T follicular helper cell (primary cell): ENCODE measurements at places on chromosomes 6 and 20.

GRCh38 chr6:109073344-109074132 is 21.1 kb downstream of the SESN1 start:
- peak; percentile 38 for DNase-seq

DNA sequence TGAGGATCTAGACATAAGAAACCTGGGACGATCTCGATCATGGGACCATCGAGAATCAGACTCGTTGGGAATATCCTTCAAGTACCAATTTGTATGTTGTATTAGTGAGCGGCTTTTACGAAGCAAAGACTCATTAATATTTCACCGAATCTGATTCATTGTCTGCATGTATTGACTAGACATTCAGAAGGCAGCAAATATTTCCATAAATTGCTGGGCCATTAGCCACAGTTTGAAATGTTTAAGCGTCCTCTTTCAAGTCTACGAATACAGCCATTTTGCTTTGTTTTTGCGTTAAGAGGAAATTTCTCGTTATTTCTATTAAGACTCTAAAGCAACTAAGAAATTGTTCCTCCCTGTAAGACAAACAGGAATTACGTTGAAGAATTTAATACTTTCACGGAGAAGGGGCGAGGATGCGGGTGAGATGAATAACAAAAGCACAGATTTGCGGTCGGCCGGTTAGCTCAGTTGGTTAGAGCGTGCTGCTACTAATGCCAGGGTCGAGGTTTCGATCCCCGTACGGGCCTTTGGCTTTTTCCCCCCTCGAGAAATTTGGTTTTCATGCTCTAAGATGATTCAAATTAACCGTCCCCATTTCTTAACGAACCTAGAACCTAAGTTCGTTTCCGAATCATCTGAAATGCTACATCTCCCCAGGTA is 18.5 kb downstream of the POM121L2 start:
- DNase-seq = no peak

DNA sequence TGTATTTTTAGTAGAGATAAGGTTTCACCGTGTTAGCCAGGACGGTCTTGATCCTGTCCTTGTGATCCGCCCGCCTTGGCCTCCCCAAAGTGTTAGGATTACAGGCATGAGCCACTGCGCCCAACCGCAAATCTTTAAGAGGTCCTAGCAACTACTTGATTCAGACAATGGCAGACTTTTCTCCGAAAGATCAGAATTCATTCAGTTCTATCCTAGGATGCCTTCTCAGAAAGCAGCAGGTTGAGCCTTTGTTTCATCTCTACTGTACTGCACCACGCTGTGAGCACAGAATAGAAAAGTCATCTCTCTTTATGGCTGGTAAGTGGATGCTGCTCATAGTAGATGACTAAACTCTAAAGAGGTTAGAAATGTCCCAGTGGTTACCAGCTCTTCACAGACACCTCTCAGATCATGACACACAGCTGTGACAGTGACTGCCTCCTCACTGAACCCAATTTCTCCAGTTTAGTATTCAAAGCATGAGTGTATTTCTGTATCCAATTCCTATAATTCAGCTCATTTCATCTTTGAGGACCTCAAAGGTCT is 6.0 kb upstream of the HSF2 start:
- no peak for DNase-seq

DNA sequence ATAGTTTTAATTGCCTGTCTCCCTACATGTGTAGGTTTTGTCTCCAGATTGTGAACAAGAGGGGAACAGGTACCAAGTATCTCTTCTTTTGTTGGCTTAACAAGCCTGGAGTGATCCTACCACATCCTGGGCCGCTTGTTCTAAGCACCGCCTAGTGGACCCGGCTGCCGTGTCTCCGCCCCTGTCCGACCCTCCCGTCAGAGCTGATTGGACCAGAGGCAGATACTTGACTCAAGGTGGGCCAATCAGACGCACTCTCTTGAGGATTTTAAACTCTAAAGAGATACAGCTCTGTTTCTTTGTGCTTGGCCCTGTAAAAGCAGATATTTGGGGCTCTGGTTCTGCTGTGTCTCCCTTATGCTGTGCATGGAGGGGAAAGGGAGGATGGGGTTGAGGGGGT is 68.2 kb downstream of the PRDM1 start:
- no peak for DNase-seq

- no peak for DNase-seq
Observed at GRCh38 chr6:93972791-93973190, 553.4 kb upstream of the EPHA7 start.

GRCh38 chr6:18326980-18327379 is 60.2 kb upstream of the RNF144B start:
- DNase-seq = no peak

DNA sequence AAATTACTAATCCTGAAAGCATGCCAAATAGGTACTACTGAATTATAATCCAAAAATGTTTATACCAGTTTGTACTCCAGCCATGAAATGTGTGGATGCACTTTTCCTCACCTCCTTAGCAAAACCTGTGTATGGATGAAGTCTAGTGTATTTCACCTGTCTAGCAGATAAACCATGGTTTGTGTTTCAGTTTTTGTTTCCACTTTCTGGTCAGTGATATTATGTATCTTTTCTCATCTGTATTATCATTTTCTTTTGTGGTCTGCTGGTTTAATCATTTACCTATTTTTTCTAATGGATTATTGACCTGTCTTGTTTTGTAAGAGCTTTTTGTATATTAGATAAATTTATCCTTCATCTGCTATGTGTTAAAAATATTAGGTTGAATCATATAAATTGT is 41.0 kb upstream of the TMEM217 start:
- DNase-seq = no peak

- no peak for DNase-seq
Observed at GRCh38 chr6:157551041-157551832, 170.2 kb downstream of the ZDHHC14 start.

DNA sequence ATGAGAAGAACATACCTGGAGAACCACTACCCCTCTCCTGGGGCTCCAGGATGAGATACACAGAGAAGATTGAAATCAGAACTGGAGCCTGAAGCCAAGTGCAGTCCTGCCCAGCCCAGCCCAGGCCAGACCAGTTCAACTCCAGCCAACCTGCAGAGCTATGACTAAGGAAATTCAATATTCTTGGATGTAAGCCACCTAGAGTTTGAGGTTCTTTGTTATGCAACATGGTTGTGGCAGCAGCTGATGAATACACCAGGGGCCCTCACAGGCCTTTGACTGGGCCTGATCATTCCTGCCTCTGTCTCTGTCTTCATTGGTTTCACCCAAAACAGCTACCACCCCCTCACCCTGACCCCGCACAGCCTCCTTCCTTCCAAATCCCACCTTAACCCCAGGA is 167.8 kb downstream of the LRFN2 start:
- DNase-seq = no peak

DNA sequence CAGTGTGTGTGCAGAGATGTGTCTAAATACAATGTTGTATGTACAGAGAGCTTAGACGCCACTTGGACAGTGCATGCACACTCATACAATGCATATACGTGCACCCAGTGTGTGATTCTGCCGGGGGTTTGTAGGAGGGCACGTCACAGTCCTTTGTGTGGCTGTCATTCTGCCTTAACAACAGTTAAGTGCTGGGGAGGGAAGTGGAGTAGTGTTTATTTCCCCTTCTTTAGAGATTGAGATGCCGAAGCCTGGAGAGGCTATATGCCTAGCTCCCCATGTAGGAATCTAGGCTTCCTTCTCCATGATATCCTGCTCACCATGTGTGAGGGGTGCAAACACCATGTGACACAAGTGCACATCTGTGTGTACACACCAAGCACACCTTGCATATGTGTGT is 38.2 kb downstream of the MDFI start:
- no peak for DNase-seq

GRCh38 chr6:113560908-113561307 is 296.2 kb upstream of the MARCKS start:
- no peak for DNase-seq

- no peak for DNase-seq
Observed at GRCh38 chr6:121593011-121593641, 157.7 kb downstream of the GJA1 start.

- DNase-seq = no peak
Observed at GRCh38 chr20:64086801-64087200, 2.6 kb upstream of the LKAAEAR1 start.

- DNase-seq = no peak
Observed at GRCh38 chr6:168691774-168692173, 250.8 kb downstream of the SMOC2 start.
